ENCODE measurements at places on chromosomes 16 and 17.

DNA sequence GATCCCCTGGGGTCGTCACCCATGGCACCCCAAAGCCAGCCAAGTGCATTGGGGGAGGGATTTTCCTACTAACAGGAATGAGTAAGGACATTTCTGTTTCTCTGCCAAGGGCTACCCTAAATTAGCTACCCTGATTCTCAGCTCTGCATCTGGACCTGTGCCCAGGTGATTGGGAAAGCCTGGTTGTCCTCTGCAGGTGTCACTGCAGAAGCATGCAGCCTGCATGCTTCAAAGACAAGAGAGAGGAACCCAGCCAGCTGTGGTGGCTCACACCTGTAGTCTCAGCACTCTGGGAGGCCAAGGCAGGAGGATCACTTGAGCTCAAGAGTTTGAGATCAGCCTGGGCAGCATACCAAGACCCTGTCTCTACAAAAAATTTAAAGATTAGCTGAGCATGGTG lies 19.6 kb downstream of the BEAN1 start:
- DNase-seq = no peak

DNA sequence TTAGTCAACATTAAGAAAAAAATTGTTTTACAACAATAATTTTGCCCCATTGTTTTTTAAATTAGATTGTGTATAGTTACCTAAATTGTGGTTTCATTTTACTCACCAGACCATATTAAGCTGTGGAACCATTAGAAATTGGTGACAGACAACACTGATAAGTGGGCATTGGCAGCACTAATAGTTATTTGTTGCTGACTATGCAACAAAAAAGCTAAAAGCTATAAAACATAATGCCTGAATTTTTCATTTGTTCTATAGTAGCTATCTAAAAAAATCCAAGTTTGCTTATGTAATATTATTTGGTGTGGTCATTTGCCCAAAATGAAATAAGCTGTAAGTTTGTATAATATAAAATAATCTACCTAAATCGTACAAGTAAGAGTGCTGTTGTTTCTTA lies 13.7 kb upstream of the VWA3A start:
- no peak for DNase-seq

DNA sequence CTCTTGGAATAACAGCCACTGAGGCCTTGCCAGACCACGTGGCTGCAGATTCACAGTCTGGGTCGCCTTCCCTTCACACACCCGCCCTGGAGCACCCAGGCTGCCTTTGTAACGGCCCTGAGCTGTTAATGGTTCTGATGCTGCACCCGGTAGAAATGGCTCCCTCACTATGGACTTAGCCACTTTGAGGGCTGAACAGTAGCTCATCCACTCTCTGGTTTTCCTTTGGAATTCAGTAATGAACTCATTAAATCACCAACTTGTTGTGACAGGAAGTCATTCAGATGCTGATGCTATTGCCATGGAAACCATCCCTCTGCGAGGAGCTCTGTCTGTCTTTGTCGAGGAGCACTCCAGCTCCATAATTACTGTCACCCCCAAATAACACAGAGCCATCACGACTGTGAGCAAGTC lies 59.2 kb downstream of the CDK5R1 start:
- no peak for DNase-seq

GRCh38 chr16:49434733-49435132 lies 61.1 kb downstream of the C16orf78 start:
- DNase-seq = no peak

GRCh38 chr17:17417718-17418181 lies 59.0 kb upstream of the MED9 start:
- no peak for DNase-seq

GRCh38 chr17:8234361-8235270 lies 13.2 kb downstream of the CTC1 start:
- no peak for DNase-seq

GRCh38 chr16:88922114-88922825 lies 54.7 kb downstream of the CBFA2T3 start:
- DNase-seq = no peak

DNA sequence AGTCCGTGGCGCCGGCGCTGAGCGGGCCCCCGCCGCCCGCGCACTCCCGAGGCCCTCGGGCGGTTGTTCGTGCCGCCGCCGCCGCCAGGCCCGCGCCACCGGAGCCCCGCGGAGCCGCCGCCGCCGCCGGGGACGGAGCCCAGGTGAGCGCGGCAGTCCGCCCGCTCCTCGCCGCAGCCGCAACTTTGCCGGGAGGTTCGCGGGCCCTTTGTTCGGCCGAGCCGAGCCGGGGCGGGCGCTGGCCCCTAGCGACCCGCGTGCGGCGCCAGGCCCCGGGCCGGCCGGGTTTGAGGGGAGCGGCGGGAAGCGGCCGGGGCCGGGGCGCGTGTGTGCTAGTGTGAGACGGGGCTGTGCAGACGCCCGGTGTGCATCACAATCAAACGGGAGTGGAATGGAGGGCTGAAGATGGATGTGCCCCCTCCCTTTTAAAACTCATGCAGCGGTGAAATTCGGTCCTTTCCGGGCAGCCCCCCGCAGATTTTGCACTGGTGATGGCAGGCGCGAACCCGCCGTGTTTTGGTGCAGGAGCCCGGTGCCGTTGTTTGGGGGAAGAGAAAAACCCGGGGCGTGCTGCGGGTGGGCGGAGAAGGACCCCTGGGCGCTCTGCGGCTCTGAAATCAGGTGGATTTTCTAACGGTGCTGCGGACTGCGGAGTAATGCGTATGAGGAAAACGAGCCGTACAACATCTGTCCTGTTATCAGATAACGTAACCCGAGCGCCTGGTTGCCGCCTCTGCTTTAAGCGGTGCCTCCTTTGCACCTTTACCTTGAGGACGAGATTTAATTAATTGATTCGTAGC lies 823 bp downstream of the TNRC6C start:
- peak; percentile 14 for DNase-seq

DNA sequence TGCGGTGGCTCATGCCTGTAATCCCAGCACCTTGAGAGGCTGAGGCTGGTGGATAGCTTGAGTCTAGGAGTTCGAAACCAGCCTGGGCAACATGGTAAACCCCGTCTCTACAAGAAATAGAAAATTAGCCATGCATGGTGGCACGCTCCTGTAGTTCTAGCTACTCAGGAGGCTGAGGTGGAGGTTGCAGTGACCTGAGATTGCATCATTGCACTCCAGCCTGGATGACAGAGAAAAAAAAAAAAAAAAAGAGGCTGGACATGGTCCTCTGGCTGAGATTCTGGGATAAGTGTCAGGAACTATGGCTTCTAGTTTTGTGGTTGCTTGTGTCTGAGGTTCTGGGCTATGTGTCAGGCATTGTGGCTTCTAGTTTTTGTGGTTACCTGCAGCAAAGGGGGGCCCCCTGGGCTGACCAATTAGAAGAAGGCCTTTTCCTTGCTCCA lies 7.0 kb downstream of the KSR1 start:
- no peak for DNase-seq

DNA sequence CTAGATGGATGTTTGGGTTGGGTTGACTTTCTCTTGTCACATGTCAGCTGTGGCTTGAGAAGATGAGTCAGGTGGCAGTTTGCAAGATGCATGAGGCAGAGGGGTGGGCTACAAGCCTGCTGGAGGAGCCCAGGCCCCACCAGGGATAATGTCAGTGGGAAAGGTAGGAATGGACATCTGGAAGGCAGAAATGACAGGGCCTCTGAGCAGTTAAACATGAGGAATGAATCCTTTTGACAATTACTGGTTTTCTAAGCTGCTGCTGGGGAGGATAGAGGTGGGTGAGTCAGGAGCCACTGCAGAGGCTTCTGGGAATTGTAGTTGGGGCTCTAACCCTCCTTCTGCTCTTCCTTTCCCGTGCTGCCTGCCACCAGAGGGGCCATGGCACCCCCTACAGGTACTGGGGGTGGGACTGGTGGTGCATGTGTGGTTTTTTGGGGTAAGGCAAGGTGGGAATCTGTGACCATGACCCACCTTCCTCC lies 15.7 kb downstream of the SLC52A1 start:
- DNase-seq = no peak

DNA sequence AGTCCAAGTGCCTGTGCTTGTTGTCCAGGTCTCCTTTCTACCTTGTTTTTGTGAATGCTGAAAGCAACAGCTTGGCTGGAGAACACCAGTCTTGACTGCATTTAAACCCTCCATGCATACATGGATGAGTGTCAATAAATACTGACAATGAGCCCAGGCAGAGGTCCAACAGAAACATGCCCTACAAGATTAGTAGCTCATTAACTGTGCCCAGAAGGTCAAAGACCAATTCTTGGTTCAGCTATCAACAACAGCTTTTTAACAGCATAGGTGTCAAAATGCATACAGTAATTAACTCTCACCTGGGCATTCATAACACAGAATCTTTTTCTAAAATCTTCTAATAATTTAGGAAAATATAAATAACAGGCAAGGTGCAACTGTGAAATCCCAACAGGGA lies 63.2 kb downstream of the N4BP1 start:
- no peak for DNase-seq

DNA sequence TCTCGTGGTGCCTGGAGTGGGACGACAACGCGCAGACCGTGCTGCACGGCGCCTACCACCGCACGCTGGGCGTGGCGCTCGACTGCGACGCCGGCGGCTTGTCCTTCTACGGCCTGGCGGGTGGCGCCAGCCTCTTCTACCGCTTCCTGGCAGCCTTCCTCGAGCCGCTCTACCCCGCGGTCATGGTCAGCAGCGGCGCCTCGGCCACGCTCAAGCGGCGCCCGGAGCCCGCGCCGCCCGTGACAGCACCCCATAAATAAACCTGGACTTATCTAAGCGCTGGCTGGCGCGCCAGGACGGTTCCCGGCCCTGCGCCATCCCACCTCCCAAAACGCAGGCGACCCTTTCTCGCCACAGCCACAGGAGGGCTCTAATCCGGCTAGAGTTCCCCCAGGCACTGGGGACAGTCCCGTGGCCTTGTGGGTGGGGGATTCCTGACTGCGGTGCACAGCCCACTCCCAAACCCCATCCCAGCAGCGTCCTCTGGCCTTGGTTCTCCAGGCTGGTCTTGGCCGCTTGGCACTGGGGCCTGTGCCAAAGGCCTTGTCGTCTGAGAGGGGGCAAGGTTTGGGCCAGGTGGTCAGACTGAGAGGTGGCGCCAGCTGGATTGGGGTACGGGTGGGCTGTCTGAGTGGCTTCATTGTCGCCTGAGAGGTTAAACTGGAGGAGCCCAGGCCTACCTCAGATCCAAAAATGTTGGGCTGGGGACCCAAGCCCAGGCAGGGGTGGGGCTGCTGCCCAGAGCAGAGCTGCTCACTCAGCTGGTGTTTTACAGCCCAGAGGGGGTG lies 10.1 kb upstream of the SLC16A5 start:
- DNase-seq = peak; percentile 22

- no peak for DNase-seq
Measured at GRCh38 chr16:22813948-22814710, at the start of gene HS3ST2. TSS of gene HS3ST2 (plus strand) at chr16:22814162. CDS start at chr16:22814611, 449 bp downstream.

GRCh38 chr16:11801481-11802021 lies 4.5 kb upstream of the ZC3H7A start:
- DNase-seq = no peak

GRCh38 chr17:8412089-8412488 lies 14.5 kb upstream of the RNF222 start:
- DNase-seq = no peak

DNA sequence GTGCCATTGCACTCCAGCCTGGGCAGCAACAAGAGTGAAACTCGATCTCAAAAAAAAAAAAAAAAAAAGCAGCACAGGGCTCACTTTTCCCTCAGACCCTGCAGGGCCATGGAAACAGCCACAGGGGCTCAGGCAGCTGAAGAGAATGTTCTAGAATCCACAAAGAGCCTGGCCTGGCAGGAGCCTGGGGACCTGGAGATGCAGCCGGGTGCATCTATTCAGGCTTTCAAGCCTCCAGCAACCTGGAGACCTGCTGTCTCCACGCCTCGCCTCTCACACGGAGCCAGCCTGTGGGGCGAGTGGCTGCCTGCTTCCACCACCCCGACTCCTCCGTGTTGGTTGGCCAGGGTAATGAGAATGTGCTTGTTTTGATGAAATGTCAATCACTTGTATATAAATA lies 44.0 kb upstream of the MEAK7 start:
- DNase-seq = no peak

- DNase-seq = no peak
Measured at GRCh38 chr17:10064536-10064935, 133.9 kb downstream of the GAS7 start.

DNA sequence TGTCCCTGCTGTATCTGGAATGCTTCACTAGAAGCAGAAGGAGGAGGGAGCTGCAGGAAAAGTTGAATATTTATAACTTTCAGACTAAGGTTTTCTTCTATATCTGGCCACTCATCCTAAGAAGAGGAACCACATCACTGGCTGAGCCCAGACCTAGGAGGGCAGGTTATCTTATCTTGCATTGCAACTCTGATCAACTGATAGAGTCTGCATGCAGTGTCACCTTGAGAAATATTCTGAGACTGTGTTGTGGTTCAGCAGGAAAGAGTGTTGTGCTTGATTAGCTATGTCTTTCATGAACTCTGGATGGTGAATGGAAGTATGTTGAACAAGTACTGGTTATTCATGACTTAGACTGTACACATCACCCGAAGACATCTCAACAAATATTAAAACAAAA lies 460.0 kb downstream of the TOX3 start:
- DNase-seq = no peak

GRCh38 chr16:17162560-17162959 lies 308.2 kb downstream of the XYLT1 start:
- DNase-seq = no peak

GRCh38 chr16:64151990-64152767 lies 969.7 kb downstream of the CDH11 start:
- DNase-seq = no peak

DNA sequence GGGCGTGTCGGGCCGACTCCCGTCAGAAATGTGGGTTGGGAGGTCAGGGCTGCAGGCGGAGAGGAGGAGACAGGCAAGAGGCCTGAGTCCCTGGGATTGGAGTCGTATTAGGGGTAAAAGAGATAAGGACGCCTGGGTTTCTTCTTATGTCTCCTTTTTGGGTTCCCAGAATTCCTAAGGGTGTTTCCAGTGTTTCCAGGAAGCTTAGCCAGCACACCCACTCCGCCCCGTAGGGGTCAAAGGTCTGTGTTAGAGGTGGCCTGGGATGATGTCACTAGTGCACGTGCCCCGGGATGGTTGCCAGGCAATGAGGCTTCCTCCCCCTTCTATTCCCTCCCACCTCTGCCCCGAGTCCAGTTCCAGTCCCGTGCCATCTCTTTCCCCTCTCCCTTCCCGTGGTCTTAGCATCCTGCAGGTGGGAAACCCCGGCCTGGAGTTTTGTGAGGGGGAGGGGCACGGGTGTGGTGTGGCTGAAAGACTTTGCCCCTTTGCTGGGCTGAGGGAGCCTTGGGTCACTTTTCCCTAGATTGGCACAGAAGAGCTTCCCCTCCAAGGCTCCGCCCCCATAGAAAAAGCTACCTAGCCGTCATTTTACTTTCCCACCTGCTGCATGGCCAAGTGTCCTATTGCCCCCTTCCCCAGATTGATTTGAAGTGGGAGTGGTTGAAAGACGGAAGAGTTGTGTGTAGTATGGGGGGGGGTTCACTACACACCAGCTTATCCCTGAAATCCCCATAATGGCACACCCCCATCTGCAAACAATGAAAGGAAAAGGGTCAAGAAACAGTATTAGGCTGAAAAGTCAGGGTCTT lies 2.8 kb downstream of the KDM6B start:
- peak; percentile 56 for DNase-seq

DNA sequence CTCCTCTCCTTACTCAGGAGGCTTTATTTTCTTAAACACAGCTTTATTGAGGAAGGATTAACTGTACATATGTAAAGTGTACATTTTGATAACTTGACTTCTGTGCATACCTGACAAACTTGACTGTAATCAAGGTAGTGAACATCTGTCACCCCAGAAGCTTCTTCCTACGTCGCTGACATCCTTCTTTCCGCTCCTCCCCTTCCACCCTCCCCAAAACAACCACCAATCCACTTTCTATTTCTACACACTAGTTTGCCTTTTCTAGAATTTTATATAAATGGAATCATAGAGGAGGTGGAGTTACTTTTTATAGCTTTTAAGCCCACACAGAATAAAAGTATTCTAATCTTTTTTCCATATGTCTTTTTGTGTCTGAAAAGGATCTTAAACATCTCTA lies 225.2 kb upstream of the RBFOX1 start:
- no peak for DNase-seq
